ENCODE measurements at places on chromosomes 2 and 18. TPM values are rescaled to one million over a fixed set of nuclear protein-coding genes. Genes with fewer than 3 reads are reported as not detected.

DNA sequence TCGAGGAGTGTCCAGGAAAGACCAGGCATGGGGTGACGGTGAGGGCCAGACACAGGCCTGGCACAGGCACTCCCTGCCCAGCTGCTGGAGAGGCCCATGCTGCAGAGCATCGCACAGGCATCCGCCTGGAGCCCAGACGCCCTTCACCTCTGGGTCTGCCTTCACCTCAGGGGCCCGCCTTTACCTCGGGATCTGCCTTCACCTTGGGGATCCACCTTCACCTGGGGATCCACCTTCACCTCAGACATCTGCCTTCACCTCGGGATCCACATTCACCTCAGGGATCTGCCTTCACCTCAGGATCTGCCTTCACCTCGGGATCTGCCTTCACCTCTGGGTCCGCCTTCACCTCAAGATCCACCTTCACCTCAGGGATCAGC lies 7.7 kb downstream of the KIF1A start:
- no peak for DNase-seq

DNA sequence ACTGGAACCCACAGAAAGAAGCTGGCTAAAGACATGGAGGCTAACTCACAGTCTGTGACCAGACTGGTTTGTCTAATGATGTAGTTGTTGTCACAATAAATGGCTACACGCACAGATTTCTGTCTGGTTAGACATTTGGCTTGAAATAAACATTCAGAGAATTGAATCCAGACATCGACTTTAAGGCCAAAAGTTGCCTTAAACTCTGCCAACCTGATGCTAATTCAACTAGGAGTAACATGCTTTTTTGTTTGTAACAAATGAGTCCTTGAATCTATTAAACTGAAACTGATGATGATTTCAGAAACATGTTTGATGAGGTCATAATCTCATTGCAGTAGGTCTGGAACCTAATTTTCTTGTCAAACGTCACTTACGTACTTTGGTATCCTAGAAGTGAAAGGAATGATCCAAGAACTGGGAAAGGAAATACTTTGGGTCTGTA lies 123.8 kb downstream of the ERBB4 start:
- DNase-seq: no peak

GRCh38 chr2:120758181-120759144 lies 22.8 kb downstream of the GLI2 start:
- DNase-seq: no peak

The HOXD13 gene
- total RNA-seq: not detected

GRCh38 chr2:54597153-54597848 lies 126.2 kb upstream of the EML6 start:
- DNase-seq: no peak

GRCh38 chr2:9220201-9220600 lies 13.6 kb downstream of the ASAP2 start:
- DNase-seq: no peak

GRCh38 chr2:165888171-165888570 lies 65.4 kb downstream of the TTC21B start:
- DNase-seq: no peak

DNA sequence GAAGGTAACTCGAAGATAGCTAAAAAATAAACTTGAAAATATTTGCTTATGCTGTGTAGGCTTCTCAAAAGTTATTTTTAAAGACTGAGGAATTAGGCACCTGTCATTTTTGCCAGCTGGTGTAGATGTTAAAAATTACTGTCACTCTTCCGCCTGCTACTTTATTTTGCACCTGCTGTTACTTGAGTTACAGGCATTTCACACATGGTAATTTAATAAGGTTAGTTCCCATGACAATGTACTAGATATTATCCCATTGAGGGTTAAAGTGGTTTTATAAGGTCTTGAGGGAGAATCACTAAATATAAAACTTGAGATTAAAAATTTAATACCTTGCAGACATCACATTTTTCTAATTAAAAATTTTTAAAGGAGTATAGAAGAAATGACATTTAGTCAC lies 26.6 kb downstream of the MYL1 start:
- DNase-seq: no peak

The PAX3 gene
- 0.24 TPM for total RNA-seq

DNA sequence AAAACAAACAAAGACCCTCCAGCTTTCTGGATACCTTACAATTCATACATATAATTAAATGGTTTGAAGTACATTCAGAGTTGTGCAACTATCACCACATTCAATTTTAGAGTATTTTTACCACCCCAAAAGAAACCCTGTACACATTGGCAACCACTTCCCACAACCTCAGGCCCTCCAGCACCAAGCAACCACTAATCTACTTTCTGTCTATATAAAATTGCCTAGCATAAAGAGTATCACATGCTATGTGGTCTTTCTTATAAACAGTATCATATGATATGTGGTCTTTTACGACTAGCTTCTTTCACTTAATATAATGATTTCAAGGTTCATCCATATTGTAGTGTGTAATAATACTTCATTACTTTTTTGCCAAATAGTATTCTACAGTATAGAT lies 7.3 kb downstream of the IER3IP1 start:
- no peak for DNase-seq

The TXNDC2 gene
- not detected for total RNA-seq

DNA sequence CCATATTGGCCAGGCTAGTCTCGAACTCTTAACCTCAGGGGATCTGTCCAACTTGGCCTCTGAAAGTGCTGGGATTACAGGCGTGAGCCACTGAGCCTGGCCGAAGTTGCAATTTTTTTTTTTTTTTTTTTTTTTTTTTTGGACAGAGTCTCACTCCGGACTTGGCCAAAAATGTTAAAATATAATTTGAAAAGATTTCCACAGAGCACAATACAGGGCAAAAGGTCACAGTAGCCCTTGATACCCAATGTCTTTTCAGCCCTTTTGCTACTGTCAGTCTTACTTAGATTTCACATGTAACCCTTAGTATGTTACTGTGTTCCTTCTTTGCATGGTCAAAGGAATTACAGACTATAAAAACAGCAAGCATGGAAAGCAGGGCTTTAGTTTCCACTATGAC lies 42.6 kb upstream of the MAPRE2 start:
- no peak for DNase-seq

GRCh38 chr2:174919947-174920595 lies 85.1 kb downstream of the CHN1 start:
- no peak for DNase-seq

DNA sequence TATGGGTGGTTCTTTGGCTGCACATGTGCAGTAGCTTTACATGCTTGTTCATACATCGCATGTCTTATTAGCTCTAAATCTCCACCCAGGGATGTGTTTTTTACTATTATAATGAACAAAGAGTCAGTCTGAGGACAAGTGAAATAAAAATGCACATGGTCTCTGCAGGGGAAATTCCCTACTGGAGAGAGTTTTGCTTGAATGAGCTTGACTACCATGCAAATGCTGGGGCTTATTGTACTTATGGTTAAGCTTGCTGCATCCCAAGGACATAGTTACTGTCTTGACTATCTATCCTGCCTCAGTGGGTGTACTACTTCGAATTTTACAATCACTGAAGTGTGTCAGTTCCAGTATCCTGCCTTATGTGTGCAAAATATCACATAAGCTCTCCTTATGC lies 362.7 kb downstream of the TDRD15 start:
- no peak for DNase-seq

GRCh38 chr18:76433788-76434187 lies 61.3 kb downstream of the ZNF516 start:
- DNase-seq: no peak

DNA sequence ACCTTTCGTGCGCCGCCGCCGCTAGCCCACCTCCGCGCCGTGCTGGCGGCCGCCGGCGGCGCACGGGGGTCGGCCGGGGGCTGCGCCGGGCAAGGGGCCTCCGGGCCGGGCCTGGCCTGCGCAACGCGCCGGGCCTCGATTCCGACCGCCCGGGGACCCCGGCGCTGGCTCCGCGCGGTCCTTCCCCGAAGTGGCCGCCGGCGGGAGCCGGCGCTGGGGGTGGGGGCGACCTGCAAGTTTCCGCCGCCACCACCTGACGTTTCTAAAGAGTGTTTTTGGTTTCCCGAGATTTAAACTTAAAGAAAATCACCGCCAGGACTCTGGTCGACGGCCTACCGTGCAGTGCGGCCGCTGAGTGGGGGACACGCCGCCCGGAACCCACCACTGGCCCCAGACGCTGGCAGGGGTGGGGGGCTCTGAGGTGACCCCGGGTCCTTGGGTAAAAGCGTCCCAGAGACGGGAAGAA lies 3.8 kb upstream of the GATA6 start:
- no peak for DNase-seq

DNA sequence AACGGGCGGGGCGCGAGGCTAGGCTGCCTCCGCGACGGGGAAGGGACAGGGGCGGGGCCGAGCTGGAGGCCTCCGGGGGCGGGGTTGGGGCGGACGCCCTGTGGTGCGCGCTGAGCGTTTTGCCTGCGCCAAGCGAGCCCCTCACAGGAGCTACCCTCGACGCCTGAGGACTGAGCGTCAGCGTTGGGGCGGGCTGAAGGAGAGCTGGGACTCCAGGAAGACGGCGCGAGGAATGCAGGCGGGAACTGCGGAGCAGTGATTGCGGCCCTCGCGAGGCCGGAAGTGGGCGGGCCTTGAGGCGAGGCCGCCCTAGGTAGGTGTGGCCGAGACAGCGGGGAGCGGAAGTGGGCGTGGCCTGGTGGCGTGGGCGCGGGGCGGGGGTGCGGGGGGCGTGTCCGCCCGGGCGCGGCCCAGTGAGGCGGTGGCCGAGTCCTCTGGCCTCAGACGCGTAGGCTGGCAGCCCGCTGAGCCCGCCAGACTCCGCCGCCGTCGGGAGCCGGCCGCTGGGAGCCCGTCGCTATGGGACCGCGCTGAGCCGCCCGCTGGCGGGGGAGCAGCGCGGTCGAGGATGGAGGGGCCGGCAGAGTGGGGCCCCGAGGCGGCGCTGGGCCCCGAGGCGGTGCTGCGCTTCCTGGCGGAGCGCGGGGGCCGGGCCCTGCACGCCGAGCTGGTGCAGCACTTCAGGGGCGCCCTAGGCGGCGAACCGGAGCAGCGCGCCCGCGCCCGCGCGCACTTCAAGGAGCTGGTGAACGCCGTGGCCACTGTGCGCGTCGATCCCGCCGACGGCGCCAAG lies at the start of the genes SEPTIN10 and SOWAHC:
TSS of gene SEPTIN10 (minus strand) at position 45 of the 793 bp plus-strand sequence. CDS start 139 bp downstream, outside the sequence.
TSS of gene SOWAHC (plus strand) at position 443 of the 793 bp plus-strand sequence. CDS start at position 569, 126 bp downstream.
- peak; percentile 96 for DNase-seq

GRCh38 chr2:136985044-136985443 lies 219.7 kb downstream of the THSD7B start:
- DNase-seq: no peak
